ENCODE measurements at places on chromosomes 13 and 19.
A peak's percentile ranks its signal among the peaks of the same experiment; 100 is the strongest.

DNA sequence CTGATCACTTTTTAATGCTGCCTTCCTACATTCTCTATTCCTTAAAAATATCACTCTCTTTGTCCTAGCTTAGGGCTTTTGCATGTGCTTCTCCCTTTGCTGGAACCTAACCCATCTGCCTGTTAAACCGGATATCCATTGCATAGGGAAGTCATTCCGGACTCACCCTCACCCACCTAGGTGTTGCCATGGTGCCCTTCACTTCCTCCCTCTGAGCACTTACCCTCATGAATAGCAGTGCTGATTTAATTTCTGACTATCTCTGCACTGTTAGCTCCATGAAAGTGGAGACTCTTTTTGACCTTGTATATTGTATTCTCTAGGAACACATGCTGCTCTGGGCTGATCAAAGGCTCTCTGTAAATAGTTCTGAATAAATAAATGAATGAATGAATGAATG is 401.9 kb downstream of the PCDH20 start:
- peak; percentile 12 for DNase-seq

GRCh38 chr13:75876142-75877050 is 240.3 kb downstream of the LMO7 start:
- peak; percentile 62 for DNase-seq

DNA sequence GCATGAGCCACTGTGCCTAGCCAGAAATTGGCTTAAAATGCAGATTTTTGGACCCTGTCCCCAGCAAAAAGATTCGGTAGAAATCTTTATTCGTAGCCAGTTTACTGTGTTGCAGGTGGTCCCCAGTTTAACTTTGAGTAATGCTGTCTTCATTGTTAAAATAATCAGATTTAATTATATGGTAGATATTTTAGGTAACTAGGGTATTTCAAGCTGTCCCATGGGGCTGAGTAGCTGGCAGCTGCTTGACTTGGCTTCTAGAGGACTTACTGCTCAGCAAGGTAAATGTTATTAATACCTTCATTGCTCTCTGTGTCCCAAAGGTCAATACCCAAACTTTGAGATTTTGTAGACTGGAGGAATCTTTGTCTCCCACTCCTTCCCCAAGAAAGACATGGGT is 21.1 kb downstream of the LSM14A start:
- DNase-seq: no peak

- DNase-seq: peak; percentile 91
Measured at GRCh38 chr19:45881909-45882528, 3.9 kb downstream of the IRF2BP1 start.

GRCh38 chr13:105334211-105334610 is 1201.3 kb downstream of the EFNB2 start:
- DNase-seq: no peak

DNA sequence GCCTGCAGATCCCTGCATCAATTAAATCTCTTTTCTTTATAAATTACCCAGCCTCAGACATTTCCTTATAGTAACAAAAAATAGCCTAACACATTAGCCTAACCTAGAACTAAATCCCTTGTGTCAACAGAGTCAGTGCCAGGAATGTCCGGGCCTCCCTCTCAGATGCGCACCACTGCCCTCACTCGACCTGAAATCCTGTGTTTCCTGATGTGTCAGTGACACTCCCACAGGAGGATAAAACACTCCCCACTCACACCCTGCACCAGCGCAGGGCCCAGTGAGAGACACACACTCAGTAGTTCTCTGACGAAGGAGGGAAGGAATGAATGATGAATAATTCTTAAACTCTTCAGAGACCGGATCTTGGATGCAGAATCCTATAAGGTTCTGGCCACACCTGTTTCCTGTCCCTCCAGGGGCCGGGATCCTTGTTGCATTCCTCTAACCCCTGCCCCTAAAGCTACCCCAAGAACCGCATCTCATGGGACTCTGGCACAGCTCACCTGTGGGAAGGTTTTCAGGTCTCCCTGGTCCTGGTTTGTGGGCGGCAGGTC is 3.1 kb downstream of the CEACAM3 start:
- peak; percentile 57 for DNase-seq

GRCh38 chr13:32039056-32039455 is 7.5 kb downstream of the FRY start:
- no peak for DNase-seq

DNA sequence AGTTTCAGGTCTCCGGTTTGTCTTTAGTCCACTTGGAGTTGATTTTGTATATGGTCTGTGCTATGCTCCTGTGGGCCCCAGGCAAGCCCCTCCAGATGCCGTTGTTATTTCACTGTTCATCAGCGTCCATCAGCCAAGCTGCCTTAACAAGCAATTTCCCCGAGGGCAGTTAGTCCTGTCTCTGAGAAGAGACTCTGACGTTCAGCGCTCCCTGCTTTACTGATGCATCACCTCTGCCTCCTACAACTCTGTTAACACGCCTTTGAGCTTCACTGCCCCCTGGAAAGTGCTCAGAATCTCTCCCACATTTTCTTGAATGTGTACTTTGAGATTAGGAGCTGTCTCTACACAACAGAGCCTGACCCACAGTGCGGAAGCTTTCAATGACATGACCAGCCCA is 41.8 kb upstream of the UBAC2 start:
- DNase-seq: no peak

- no peak for DNase-seq
Measured at GRCh38 chr13:47945738-47946137, 55.3 kb downstream of the SUCLA2 start.
